Stimulated activated CD4-positive, alpha-beta T cell treated with anti-CD3 and anti-CD28 coated beads, TNF-alpha, amount 100 ng/mL, for 48 hours (primary cell): ENCODE measurements at places on chromosomes 3 and 15.
A peak's percentile ranks its signal among the peaks of the same experiment; 100 is the strongest.

GRCh38 chr3:169117264-169117663, 546.2 kb downstream of the MECOM start:
- no peak for DNase-seq

DNA sequence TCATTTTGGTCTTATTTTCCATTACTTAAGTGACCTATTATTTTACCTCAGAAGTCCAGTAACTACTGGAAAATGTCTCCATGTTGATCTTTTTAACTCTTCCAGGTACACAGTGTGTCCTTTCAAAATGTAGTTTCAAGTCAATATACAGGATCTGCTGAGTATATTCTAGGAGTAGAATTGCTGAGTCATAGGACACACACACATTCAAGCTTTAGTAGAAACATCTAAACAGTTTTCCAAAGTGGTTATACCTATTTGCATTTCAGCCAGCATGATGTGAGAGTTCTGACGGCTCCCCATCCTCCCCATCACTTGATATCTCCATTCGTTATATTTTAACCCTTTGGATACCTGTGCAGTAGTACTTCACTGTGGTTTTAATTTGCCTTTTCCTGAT, 271.9 kb downstream of the MCTP2 start:
- no peak for DNase-seq

DNA sequence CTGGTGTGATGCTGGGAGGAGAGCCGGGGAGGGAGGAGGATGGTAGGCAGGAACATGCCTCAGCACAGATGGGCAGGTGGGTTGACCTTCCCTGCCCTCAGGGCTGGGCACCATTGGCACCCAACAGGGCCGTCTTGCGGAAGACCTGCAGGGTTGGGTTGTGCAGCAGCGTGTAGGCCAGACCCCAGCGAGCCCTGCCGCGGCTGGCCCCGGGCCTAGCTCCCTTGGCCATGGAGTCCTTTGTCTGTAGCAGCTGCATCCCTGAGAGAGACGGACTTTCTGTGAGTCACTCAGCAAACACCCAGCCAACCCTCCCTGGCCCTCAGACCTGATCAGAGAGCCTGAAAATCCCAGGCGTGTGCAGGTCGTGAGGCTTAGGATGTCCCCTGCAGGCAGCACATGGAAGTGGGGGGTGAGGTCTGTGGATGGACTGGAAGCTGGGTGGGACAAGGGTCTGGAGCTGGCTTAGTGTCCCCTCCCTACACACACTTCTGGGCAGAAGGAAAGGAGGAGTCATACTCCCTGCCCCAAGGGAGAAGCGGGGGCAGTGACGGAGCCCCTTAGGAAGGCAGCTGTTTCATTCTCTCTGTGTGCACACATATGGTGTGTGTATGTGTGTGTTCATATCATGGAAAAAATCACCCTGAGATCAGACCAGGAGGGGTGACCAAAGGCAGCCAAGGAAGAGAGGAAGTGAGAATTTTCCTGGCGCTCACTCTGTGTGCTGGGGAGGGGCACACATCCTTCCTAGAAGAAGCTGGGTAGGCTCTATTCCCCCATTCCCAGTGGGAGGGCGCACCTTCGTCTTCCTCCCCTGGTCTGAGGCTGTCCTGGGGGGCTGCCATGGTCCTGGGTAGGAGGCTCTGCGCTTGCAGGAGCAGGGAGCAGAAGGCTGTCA, 6.7 kb downstream of the ISLR start:
- no peak for DNase-seq

GRCh38 chr15:66502491-66502890, 2.2 kb downstream of the RPL4 start:
- no peak for DNase-seq

DNA sequence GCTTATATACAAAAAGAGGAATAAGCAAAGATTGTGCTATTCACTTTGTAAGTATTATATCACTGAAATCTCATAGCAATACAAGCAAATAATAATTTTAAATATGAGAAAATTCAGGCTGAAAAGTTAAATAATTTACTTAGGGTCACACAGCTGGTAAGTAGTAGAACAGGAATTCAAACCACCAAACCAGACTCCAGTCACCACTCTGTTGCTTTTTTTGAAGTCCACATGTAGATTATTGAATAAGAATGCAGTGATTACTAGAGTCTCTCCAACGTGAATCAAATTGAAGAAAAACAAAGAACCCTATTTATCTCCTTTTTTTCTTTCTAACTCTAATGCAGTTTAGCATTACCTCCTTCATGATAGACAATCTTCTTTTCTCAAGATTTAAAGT, 15.9 kb downstream of the SPICE1 start:
- no peak for DNase-seq

DNA sequence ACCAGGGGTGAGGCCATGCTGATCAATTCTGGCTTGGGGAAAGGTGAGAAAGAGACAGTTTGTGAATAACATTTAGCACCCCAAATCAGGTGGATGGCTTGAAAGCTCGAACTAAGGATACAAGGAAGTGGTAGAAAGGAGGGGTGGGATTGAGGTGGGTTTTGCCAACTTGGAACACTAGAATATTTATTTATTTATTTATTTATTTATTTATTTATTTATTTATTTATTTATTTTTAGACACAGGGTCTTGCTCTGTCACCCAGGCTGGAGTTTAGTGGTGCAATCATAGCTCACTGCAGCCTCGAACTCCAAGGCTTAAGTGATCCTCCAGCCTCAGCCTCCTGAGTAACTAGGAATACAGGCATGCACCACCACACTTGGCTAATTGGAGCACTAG, 31.0 kb upstream of the THSD4 start:
- no peak for DNase-seq

- no peak for DNase-seq
These were observed 272.0 kb downstream of the OCA2 start for GRCh38 chr15:27826902-27827714.

- no peak for DNase-seq
These were observed 19.7 kb downstream of the ABHD2 start for GRCh38 chr15:89107984-89108383.

- no peak for DNase-seq
These were observed 978 bp upstream of the CMC1 start for GRCh38 chr3:28240441-28240840.

DNA sequence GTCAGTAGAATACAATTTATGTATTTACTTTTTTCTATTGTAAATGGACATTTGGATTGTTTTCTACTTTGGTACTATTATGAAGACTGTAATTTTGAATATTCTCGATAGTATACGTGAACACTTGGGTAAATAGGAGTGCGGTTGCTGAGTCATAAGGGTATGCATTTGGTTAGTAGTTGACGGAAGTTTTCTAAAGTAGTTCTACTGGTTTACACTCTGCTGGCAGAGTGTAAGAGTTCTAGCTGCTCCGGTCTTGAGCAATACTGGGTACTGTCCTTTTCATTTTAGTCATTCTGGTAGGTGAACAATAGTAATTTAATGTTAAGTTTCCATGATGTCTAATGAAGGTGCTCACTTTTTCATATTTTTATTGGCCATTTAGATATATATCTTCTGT, 70.0 kb downstream of the MEF2A start:
- DNase-seq: no peak

DNA sequence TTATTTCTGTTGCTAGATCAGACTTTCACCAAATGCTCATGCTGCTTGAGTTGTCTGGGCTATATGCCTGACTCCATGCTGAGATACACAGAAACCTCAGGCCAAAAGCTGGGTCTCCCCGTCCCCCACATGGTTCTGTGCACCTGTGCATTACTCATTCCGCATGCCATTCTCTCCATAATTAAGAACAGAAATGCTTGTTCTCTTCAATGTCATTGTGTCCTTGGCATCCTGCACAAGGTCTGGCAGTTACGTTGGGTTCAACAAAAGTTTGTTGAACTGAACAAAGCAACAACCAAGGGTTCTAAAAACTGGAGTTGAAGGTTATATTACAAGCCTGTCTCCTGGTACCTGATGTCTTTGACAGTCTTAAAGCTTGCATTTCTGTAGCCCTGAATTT, 177.5 kb downstream of the FNDC3B start:
- no peak for DNase-seq

GRCh38 chr3:118970819-118971218, 63.8 kb downstream of the IGSF11 start:
- DNase-seq: no peak

DNA sequence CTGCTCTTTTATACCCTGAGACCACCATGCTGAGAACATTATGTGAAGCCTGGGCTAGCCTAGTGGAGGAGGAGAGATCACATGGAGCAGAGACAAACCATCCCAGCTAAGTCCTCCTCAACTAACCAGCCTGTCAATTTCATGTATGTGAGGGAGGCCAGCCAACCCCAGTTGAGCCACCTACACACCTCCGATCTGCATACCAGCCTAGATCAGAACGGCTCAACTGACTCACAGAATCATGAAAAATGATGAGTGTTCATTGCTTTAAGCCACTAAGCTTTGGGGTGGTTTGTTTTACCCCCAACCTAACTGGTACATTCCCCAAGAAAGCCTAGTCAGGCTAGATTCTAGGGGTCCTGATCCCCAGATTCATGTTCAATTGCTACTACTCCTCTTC, 19.4 kb upstream of the CA12 start:
- DNase-seq: peak; percentile 11

DNA sequence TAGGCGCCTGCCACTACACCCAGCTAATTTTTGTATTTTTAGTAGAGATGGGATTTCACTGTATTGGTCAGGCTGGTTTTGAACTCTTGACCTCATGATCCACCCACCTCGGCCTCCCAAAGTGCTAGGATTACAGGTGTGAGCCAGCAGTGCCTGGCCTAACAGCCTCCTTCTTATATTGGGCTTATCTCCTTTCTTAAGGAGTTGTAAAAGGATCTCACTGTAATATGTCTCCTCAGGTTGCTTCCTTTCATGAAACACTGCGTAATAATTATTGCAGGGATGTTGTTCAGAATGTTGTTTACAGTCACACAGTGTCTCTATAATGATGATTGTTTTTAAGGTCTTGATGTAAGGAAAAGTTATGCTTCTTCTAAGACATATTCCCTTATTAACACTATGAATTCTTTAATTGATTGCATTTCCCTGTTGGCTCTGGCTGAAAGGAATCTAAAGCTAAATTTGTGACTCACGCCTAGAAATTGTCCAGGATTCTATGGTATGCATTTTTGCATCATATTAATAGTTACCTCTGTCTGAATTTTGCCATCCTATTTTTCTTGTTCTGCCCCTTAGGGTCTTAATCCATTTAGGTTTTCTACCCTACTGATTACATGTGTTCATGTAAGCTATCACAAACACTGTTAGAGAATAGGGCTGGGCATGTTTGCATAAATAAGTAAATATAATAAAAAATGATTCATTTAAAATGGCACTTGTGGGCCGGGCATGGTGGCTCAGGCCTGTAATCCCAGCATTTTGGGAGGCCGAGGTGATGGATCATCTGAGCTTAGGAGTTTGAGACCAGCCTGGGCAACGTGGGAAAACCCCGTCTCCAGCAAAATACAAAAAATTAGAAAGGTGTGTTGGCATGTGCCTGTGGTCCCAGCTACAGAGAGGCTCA, 24.5 kb upstream of the RNF111 start:
- DNase-seq: no peak

GRCh38 chr3:65596571-65597225, 442.0 kb downstream of the MAGI1 start:
- no peak for DNase-seq

- DNase-seq: no peak
These were observed 153.2 kb downstream of the WNT5A start for GRCh38 chr3:55333923-55334322.

DNA sequence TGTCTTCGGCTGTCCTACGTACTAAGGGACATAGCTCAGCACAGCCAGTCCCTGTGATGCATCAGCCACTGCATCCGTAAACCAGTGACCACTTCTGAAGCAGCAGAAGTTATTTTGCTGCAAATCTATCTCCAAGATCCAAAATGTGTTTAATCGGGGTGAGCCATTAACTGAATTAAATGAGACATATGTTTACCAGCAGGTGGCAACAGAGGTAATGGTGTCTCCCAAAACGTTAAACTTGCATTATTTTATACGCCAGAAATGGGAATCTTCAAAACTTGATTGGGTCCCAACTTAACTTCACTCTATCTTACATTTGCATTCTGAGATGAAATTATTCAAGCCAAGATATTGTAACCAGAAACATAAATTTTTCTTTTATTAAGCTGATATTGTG, 75.3 kb upstream of the BOC start:
- no peak for DNase-seq

GRCh38 chr3:31922962-31923361, 58.1 kb downstream of the OSBPL10 start:
- DNase-seq: no peak
